Epithelial cell of esophagus (primary cell): ENCODE measurements at places on chromosomes 3 and 15.

DNA sequence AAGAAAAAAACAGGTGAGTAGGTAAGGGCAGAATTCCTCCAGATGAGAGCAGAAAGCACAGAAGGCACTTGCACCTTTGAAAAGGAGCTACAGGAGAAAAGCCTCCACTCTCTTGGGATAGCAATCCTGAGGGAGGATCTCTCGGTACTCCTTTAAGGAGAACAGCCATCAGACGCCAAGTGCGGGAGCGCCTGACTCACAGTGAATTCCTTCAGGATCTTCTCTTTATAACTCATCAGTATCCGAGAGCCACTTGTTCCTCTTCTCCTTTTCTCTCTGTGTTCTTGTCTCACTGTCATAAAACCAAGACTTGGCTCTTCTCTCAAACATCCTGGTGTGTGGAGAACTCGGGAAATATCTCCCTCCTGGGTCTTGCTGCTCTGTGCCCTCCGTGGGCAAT, 10.1 kb upstream of the GOLGA8J start:
- DNase-seq = no peak

- no peak for DNase-seq
Observed at GRCh38 chr3:67015702-67016484, 17.8 kb downstream of the KBTBD8 start.

DNA sequence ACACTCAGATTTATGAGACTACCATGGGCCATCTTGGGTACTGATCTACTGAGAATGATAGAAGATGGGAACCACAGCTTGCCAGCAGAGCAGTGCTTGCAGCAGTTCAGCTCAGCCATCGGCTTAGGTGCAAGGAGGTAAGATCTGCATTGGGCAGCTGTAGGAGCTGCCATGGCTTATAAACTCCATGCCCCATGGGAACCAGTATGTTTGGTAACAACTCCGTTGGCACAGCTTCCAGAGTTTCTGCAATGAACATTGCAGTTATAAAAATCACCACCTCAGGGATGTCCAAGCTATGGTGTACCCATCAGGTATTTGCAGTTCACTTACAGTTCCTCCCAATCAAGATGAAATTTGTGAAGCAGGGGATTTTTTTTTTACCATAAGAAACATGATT, 299.1 kb upstream of the ROPN1 start:
- no peak for DNase-seq

- DNase-seq = no peak
Observed at GRCh38 chr3:187011915-187012314, 81.6 kb downstream of the ST6GAL1 start.

DNA sequence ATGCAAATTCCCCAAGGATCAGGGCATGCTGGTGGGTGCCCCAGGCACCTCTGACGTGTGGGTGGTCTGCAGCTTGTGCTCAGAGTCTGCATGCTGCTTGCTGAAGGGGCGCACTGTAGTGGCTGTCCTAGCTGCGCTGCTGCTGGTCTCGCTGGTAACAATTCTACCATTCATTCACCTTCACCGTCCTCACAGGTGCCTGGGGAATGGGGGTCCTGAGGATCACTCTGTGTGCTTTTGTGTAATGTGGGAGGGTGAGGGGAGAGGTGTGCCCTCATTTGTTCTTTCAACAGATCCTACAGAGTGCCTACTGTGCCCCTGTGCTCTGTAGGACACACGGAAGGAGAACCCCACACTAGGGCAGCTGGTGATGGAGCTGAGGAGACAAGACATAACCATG, 2.1 kb upstream of the ITGA11 start:
- no peak for DNase-seq

DNA sequence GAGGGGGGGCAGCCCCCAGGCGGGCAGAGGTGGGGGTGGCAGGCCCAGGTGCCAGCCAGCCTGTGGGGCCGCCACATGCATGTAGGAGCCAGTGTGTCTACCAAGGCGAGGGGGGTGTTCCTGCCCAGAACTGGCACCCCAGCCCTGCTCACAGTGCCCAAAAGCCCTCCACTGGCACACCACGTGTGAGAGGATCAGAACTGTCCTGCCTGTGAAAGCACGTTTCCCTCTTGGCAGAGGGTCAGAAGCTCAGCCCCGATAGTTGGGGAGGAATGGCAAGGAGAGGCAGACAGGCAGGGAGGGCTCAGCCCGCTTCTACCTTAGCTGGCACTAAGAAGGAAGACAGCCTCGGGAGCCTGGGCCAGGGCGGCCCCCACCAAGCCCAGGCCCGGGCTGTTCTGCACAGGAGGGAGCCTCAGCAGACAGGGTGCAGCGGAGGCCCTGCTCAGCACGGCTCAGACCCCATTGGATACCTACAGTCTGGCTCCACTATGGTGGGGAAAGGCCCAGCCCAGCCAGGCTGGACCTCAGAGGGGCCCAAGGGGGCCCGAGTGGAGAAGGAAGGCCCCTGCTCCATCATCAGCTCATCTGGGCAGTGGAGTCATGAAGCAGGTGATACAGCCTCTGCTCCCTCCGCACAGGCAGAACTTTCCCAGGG, 84.8 kb upstream of the LINGO1 start:
- DNase-seq = no peak

GRCh38 chr15:95291898-95292472, 1038.5 kb upstream of the NR2F2 start:
- peak; percentile 63 for DNase-seq

- DNase-seq = no peak
Observed at GRCh38 chr15:85045615-85046014, 64.0 kb downstream of the PDE8A start.

DNA sequence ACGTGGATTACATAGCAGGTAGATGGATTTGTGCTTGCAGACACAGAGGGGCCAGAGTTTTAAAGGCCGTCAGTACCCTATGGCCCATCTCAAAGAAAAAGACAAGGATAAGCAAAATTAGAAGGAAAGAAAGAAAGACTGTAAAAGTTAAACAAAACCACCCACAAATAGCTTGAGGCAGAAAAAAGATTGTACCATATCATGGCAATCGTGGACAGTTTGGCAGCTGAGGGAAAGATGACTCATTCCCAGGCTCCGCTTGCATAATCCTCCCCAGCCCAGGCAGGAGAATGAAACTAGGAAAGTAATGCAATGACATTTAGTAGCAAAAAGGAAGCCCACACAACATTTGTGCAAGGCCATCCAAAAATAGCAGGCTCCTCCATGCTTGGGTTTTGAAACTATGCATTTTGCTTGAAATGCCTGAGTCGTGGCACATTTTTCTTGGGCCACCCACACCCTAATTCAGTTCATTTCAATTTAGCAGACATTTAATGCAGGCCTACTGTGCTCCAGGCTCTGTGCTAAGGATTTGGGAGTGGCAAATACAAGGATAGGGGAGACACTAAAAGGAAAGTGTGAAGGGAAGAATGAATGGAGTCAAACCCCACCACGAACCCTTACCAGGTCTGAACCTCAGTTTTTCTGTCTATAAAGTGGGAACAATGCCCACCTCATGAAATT, 40.9 kb upstream of the SMAD3 start:
- peak; percentile 95 for DNase-seq

DNA sequence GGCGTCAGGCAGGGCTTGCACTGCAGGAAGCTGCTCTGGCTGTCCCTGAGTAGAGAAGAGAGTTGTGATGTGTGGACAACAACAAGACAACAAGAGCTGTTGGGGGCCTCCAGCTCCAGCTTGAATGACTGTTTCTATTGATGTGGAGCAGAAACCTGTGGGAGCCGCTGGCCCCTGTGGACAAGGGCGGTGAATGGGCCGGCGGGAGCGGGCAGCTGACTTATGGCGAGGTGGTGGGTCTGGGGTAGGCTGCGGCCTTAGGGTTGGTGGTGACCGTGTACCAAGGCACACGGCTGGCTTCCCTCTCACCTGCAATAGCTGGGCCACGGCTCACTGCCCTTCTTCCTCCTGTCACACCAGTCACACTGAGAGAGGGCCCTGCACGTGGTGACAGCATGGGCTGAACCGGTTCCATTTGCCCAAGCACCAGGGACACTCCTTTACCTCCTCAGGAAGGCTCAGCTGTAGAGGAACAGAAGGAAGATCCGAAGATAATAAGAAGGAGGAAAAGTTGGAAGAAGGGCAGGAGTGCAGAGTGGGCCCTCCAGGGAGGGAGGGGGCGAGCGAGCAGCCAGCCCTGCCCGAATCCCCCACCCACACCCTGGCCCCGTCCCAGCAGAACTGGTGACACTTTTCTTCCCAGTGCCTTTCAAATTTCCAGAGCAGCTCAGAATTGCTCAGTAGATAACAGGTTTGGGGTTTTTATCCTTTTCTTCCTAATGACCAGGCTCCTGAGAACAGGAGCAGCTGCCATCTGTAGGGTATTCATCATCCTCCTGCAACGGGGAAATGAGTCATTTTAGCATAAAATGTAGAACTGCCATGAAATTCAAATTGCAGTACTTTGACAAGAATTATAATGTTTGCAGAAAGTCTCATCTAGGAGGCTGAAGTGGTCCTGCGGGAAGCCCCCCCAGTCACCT, 136.9 kb downstream of the TJP1 start:
- DNase-seq = peak; percentile 46

- no peak for DNase-seq
Observed at GRCh38 chr15:101105059-101105891, 146.6 kb downstream of the CHSY1 start.

- DNase-seq = no peak
Observed at GRCh38 chr3:111884411-111885018, 25.4 kb downstream of the PHLDB2 start.

GRCh38 chr15:99507504-99508310, 58.1 kb upstream of the MEF2A start:
- DNase-seq = no peak

GRCh38 chr15:88702983-88703382, 64.2 kb downstream of the ISG20 start:
- DNase-seq = no peak

DNA sequence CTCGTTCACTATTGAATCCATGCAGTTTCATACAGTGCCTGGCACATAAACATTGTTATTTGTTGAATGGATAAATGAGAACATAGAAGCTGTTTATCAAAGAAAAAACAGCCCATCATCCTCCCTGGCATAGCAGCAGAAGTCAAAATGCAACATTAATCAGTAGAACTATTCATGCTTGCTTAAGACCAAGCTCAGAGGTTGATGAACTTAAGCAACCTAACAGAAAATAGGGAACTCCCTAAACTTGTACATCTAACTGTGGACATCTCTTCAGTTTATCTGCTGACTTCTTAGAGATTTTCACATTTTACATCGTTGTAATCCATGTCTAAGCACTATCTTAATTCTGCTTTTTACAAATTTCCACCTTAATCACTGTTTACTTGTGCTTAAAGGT, 29.2 kb downstream of the SENP8 start:
- DNase-seq = no peak

- DNase-seq = no peak
Observed at GRCh38 chr3:194884649-194885315, 199.1 kb downstream of the FAM43A start.

- no peak for DNase-seq
Observed at GRCh38 chr3:185151101-185151963, 1.5 kb downstream of the C3orf70 start.

- DNase-seq = no peak
Observed at GRCh38 chr3:172553526-172554252, 30.5 kb upstream of the TNFSF10 start.

DNA sequence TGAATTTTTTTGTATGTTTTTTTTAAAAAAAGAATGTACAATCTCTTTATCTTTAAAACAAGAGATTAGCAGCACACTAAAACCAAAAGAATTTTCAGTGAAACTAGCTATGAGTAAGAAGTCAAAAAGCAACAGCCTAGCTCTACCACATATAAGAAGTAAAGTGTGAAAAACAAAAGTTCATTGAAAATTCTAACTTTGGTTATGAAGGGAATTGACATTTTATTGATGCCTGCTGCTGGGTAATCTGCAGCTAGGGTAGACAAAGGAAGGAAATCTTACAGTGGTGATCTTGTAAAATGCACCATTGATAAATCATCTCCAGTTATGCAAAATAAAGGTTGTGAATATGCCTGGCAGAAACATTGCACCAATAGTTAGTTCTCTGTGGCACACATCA, 37.8 kb upstream of the FOXB1 start:
- DNase-seq = no peak

GRCh38 chr3:110789315-110789714, 282.3 kb upstream of the NECTIN3 start:
- peak; percentile 5 for DNase-seq

- DNase-seq = peak; percentile 82
Observed at GRCh38 chr15:90872486-90873184, 4.2 kb downstream of the FURIN start.

DNA sequence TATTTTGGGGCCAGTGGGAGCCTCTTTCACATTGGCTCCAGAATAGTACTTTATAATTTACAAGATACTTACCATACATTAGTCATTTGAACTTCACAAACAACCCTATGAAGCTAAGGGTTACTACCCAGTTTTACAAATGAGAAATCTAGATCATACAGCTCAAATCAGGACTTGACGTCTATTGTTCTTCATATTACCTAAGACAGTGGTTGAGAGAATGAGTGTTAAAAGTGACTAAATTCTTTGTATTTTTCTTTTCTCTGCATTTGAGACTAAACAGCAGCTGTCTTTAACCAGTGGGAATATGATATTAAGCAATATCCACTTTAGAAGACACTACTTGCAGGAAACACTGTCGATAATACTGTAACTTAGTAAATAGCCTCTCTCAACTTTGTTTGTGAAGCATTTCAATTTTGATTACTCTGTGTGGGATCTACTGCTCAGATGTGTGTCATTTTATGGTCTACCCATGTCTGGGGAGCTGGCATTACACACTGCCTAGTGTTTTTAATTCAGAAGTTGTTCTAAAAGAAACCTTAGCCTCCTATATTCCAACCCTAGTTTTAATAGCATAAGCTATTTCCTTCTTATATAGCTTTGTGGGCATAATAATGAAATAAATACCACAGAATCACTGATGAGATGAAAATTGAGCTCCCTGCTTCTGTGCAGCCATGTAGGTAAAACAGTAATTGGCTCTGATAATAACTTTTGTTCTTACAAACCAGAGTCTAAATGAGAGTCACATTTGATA, 45.9 kb downstream of the IQCH start:
- DNase-seq = no peak

- DNase-seq = no peak
Observed at GRCh38 chr15:89904519-89904918, 8.2 kb downstream of the ARPIN start.

GRCh38 chr3:195896361-195897080, 11.8 kb downstream of the TNK2 start:
- DNase-seq = peak; percentile 41

- no peak for DNase-seq
Observed at GRCh38 chr3:144308396-144308795, 336.8 kb downstream of the DIPK2A start.

- no peak for DNase-seq
Observed at GRCh38 chr3:171444001-171444690, 16.1 kb downstream of the TNIK start.

- no peak for DNase-seq
Observed at GRCh38 chr3:49717211-49717958, 2.1 kb downstream of the AMIGO3 start.

GRCh38 chr3:46061108-46061720, 33.9 kb upstream of the XCR1 start:
- no peak for DNase-seq

GRCh38 chr3:52531860-52532516, 1.7 kb downstream of the NT5DC2 start:
- no peak for DNase-seq
